ENCODE measurements at places on chromosomes 7 and 10. TPM values are rescaled to one million over a fixed set of nuclear protein-coding genes. Genes with fewer than 3 reads are reported as not detected.

Gene KCND2
- total RNA-seq, result not detected

Gene OR2A1
- not detected for total RNA-seq

Gene CLCN1
- not detected for total RNA-seq

- DNase-seq, result no peak
Measured at GRCh38 chr7:31082447-31082846, 30.3 kb downstream of the ADCYAP1R1 start.

GRCh38 chr7:30788640-30789333 lies 17.6 kb downstream of the MINDY4 start:
- no peak for DNase-seq

DNA sequence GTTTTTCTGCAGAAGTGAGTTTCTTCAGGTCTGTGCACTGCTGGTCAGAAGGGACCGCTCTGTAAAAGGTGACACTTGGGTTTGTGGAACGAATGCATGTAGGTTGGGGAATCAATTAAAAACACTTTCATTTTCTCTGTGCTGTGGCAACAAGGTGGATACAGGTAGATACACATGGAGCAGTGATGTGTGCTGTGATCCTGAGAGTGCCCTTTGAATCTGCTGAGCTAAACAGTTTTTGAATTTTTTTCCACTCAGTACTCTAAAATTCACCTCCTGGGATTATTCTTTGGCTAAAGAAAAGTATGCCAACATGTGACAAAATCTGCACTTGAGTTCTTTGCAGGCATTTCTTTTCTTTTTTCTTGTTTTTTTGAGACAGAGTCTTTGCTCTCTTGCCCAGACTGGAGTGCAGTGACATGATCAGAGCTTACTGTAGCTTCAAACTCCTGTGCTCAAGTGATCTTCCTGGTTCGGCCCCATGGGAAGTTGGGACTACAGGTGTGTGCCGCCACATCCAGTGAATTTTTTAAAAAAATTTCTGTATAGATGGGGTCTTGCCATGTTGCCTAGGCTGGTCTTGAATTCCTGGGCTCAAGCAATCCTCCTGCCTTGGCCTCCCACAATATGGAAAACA lies 338.9 kb downstream of the EXOC4 start:
- no peak for DNase-seq

Measured in activated CD4-positive, alpha-beta memory T cell treated with anti-CD3 and anti-CD28 coated beads for 36 hours (primary cell).